Hematopoietic multipotent progenitor cell treated with erythropoietin and hydrocortisone succinate and interleukin-3 and kit ligand, for 15 days (in vitro differentiated cells): ENCODE measurements at places on chromosomes 5 and 9.

- no peak for DNase-seq
Observed at GRCh38 chr5:139138809-139139208, 59.4 kb downstream of the SIL1 start.

- no peak for DNase-seq
Observed at GRCh38 chr5:171363846-171364245, 23.8 kb upstream of the NPM1 start.

DNA sequence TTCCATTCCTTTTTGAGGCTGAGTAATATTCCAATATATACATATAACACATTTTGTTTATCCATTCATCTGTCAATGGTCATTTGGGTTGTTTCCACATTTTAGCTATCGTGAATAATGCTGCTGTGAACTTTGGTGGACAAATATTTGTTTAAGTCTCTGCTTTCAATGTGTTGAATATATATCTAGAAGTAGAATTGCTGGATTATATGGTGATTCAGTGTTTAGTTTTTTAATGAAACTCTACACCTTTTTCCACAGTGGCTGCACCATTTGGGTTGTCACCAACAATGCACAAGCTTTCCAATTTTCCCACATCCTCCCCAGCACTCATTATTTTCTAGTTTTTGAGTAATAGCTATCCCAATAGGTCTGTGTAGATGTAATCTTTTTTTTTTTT, 69.5 kb downstream of the ACTBL2 start:
- no peak for DNase-seq

- DNase-seq: no peak
Observed at GRCh38 chr5:179438461-179438860, 93.2 kb upstream of the ADAMTS2 start.

DNA sequence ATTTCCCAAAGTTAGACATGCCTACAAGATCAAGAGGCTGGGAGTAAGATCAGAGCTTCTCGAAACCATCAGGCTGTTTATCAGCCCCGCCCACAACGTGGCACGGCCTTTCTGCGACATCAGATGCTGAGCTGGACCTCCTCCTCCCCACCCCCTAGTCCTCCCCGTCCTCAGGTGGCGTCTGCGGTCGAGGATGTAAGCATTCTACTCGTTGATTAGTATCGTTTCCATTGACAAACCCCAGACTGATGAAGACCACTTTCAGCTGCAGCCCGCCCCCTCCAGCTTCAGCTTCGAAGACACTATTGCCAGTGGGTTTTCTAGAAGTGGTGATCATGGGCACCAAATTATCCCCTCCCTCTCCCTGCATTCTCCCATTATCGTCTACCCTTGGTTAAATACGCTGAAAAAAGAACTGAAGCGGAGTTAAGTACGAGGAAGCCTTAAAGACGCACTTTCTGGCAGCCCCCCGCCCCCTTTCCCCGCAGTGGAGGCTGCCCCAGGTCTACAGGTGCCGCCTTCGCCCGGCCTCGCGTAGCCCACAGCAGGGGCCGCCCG, 1.1 kb downstream of the PPIC start:
- DNase-seq: no peak

DNA sequence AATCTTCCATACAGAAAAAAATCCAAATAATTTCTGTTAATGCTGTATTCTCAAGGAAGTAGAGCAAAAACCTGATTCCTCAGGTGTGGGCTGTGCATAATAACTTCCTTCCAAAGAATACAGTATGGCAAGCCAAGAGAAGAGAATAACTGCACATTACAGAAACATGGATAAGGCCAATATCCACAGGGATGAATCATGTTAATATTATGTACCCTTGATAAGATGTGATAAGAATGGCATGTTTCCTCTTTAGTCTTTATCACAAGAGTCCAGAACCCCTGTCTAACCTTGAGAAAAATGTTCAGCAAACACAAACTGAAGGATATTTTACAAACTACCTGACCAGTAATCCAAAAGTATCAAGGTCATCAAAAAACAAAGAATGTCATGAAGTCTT, 795.8 kb downstream of the SEMA5A start:
- no peak for DNase-seq

DNA sequence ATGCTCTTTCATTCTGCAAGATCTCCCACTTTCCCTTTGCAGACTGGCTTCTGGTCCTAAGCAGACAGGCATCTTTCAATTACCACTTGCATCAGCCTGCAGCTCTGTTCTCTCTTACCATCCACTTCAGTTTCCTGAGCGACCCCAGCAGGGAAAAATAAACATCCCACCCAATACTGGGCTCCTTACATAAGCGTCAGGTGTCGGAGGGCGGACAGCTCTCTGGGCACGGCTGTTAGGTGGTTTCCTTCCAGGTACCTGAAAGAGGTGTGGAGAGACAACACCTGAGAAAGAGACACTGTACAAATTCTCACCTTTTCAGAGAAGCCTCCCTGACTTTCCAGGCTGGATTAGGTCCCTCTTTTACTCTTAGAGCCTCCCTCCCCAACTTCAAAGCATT, 145.1 kb upstream of the PANK3 start:
- no peak for DNase-seq

- DNase-seq: no peak
Observed at GRCh38 chr5:23419115-23419514, 88.3 kb upstream of the PRDM9 start.

DNA sequence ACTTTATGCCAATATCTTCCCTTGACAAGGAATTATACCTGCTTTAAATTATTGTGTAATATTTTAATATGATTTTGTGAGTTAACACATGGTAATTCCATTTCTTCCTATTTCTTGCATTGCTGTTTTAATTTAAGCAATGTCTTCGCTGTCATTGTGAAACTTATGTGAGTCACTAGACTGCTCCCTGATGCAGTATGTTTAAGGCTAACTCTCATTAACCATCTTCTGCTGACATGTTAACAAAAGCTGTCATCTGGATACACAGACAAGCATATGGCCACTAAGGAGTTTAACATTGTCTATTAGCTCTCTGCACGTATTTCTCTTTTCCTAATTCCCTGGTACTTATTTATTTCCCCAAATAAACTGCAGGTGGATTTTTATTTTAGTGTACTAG, 980.8 kb upstream of the CTNND2 start:
- no peak for DNase-seq

GRCh38 chr9:17906176-17906840, 327.4 kb downstream of the SH3GL2 start:
- no peak for DNase-seq

GRCh38 chr9:118595719-118596305, 773.4 kb downstream of the BRINP1 start:
- DNase-seq: no peak

- no peak for DNase-seq
Observed at GRCh38 chr5:61002611-61003355, 57.8 kb downstream of the NDUFAF2 start.

GRCh38 chr5:663436-664342, 29.5 kb downstream of the TPPP start:
- no peak for DNase-seq

DNA sequence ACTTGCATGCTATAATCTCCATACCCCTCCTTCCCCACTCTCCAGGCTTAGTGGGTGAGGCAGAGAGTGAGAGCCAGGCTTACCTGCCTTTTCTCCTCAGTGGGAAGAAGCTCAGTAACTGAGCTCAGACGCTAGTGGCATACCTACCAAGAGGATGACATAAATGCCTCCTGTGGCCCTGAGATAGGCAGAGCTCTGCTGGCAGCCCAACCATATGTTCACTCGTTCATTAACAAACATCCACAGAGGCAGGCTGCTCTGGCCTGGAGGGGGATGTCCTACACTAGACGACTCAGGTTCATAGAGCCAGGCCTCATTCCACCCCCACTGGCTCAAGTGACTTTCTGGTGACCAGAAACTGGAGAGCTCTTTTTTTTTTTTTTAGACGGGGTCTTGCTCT, 81.3 kb downstream of the THBS4 start:
- DNase-seq: no peak

- DNase-seq: no peak
Observed at GRCh38 chr9:130368631-130369103, 76.1 kb upstream of the ASS1 start.

- DNase-seq: no peak
Observed at GRCh38 chr9:124411514-124412227, 3.6 kb downstream of the PSMB7 start.

DNA sequence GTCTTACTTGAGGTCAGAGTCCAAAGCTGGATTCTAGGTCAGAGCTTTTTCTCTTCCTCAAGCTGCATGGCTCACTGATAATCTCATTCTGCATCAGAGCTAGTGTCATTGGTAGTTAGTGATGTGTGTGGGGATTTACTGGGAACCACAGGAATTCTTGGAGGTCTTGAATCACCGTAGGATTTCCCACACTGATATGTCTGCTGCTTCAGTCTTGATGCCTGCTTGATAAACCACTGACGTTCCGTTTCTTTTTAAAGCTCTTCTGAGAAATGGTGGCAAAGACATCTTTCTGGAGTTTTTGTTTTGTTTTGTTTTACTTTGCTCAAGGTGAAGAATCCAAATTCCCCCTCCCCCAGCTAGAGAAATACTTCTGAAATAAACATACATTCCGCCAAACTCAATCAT, 1.2 kb upstream of the GARIN3 start:
- no peak for DNase-seq

GRCh38 chr9:132182314-132183091, 20.6 kb downstream of the NTNG2 start:
- DNase-seq: no peak

DNA sequence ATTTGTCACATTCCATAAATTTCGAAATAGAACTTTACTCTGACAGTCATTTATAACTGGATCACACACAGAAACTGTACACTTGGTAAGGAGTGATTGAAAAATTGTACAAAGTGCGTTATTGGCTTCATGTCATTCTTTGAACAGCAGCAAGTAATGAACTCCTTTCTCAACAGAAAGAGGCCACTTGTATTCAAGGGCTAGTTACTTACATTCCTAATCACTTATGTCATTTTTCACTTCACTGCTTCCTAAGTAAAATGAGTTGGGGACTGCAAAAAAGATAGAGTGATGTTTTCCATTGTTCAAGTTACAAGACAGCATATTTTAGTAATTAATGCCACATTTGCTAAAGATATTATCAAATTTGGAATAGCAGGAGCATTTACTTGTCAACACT, 893.2 kb downstream of the DTWD2 start:
- DNase-seq: no peak

DNA sequence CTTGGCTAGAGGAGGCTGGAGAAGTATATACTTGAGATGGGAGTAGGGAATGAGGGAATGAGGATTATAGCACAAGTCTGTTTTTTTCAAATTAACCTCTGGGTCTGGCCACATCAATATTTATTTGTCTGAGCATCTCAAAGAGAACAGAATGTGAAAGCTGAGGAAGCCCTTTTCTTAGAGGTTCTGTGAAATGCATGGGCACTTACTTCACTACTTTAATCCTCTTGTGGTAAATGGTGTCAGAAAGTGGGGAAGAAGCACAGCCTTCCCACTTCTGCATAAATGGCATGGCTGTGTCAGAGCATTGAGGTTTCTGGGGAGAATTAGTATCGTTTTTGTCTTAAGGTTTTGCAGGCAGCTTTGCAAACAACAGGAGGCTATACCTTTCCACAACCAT, 48.6 kb downstream of the SPATA31D1 start:
- no peak for DNase-seq

GRCh38 chr9:22976454-22976853, 529.8 kb downstream of the DMRTA1 start:
- no peak for DNase-seq

DNA sequence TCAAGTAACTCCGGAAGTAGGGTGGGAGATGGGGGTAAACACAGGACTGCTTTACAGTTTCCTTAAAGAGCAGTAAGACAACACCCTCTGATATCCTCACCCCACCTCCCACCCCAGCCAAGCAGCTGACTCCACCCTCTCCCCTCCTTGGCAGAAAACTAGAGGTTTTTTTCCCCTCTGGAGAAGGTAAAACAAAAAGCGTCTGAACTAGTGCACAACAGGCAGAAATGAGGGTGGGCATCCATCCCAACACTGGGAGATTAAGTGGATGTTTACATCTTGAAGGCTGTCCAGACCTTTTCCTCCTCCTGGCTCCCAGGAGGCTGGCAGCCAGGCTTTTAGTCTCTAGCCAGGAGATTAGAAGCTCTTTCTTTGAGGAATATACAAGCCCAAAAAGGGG, 13.9 kb upstream of the CTNNAL1 start:
- DNase-seq: no peak
